ENCODE measurements at places on chromosomes 16 and 17.

- peak; percentile 87 for ATAC-seq
These were observed at the start of gene DUS1L for GRCh38 chr17:82065638-82066303. TSS of gene DUS1L (minus strand) at chr17:82065804. CDS start at chr17:82065059, 745 bp downstream.

GRCh38 chr16:47057630-47057993, 84.1 kb upstream of the DNAJA2 start:
- ATAC-seq = no peak

- no peak for ATAC-seq
These were observed 296.5 kb downstream of the SLC39A11 start for GRCh38 chr17:72795941-72796340.

DNA sequence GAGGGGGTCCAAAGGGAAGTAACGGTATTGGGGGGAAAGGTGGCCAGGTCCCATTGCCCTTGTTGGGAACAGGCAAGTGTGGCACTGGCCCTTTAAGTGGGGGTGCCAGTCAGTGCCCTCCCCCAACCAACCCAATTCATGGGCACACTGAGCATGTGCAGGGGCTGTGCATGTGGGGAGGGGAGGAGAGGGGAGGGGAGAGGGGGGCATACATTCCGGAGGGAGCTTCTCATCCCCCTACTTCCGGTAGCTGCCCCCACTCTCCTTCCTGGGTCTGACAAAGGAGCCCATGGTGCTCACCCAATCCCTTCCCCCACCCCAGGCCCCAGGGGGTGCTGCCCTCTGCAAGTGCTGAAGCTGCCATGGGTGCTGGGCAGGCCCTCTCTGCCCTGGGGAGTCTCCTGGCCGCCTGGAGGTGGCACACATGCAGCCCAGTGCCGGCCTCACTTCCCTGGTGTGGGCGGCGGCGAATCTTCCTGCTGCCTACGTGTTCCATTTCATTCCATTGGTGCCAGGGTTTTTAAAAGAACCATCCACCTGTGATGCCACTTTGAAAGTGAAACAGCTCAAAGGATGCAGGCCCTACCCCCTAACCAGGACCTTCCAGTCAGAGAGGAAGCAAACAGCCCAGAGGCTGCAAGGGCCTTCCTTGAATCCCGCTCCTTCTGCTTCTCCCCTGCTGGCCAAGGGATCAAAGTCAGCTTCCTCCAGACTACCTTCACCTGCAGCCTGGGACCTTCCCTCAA, 11.0 kb downstream of the HEXIM2 start:
- peak; percentile 80 for ATAC-seq

GRCh38 chr17:81891303-81891552, 158 bp downstream of the ALYREF start:
- peak; percentile 28 for ATAC-seq

DNA sequence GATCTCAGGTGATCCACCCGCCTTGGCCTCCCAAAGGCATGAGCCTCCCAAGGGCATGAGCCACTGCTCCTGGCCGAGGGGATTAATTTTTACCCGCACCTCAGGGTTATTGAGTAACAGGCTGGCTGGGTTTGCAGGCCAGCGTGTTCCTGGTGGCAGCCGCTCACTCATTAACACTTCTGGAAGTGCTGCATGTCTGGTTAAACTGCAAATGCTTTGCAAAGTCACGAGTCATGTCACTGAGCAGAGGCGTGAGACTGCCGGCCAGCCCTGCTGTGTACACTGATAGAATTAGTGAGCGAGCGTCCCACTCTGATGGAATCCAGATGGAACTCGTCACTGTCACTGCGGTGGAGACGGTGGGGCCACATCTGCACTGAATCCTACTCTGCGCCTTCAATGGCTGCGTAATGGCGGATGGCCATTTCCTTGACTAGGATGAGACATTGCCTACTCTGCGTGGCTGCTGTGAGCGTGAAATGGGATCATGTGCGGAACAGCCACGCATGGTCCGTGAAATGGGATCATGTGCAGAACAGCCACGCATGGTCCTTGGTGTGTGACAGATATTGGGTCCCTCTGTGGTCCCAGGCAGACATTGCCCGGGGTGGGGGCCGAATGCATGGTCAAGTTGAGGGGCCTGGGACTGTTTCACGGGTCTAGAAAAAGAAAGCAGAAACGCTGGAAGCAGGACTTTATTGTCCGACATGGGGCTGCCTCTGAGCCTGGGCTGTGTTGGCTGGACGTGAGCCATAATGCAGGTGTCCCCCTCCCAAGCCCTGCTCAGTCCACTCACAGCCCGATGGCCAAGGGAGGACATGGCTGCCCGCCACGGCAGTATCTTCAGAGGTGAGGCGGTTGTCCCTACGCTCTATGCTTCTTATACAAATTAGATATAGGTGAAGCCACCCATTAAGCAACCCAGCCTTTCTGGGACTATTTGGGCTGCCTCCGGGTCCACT, 740 bp upstream of the SLC5A10 start:
- ATAC-seq = no peak

DNA sequence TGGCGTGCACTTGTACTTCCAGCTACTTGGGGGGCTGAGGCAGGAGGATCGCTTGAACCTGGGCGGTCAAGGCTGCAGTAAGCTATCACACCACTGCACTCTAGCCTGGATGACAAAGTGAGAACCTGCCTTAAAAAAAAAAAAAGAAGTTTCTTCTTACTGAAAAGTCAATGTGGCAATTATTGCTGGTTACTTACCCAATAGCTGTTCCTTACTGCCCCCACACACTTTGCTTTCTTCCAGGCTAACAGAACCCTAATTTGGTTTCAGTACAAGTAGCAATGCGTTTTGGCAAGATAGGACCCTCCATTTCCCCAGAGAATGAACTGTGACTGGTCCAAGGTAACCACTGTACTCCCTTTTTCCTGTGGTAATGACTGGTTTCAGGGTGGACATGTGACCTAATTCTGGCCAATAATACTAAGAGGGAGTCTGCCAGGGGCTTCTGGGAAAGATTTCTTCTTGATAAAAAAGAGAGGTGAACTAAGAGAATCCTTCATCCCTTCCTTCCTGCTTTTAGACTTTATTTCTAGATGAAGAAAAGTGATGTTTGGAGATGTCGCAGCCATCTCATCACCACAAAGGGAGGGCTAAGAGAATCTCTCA, 58.8 kb upstream of the MSI2 start:
- no peak for ATAC-seq

DNA sequence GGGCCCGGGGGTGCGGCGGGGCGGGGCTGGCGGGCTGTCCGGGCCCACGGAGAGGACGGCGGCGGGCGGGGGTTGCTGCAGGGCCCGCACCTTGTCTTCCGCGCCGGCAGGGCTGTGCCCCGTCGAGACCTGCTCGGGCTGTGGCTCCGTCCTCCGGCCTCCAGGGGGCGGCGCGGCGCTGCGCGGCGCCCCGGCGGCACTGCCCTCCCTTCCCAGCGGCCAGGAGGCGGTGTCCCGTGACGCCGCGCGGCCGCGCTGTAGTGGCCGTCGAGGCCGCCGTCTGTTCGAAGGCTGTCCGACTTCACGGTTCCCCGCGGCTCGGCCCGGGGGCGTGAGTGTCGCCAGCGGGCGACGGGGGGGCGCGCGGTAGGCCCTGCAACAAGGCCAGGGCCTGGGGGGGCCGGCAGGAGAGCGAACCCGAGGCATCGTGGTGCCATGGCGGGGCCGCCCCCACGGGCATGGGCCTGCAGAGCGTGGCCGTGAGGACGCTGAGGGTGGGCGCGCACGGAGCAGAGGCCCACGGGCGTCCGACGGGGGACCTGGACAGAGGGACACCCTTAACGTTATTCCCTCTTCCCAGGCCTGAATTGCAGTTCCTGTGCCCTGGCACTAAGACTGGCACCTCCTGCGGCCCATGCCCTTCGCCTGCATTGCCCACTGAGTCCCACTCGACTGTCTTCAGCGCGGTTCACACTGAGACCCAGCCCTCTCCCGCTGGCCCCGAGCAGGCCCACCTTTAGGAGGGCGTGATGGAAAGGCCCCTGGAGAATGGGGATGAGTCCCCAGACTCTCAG, at the start of gene PLEKHG4:
PLEKHG4 (plus strand) TSS at position 237 of the 794 bp plus-strand sequence; CDS start at position 750, 513 bp downstream.
- peak; percentile 89 for ATAC-seq

GRCh38 chr16:12252616-12253015, 276.1 kb downstream of the SNX29 start:
- no peak for ATAC-seq

DNA sequence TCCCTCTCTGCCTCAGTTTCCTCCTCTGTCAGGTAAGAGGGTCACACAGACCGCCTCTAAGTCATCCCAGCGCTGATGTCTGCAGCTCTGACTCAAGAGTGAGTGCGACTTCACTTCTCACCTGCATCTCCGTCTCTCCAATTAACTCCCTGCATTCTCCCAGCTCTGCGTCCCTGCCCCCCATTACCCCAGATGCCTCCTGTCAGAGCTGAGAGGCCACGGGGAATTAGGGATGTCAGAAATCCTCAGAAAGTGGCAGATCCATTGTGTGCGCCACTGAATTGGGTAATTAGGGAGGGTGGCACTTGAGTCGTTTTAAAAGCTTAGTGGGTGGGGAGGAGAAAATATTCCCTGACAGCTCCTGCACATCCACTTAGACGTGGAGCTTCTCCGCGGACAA, 885.4 kb upstream of the EEF2KMT start:
- no peak for ATAC-seq

DNA sequence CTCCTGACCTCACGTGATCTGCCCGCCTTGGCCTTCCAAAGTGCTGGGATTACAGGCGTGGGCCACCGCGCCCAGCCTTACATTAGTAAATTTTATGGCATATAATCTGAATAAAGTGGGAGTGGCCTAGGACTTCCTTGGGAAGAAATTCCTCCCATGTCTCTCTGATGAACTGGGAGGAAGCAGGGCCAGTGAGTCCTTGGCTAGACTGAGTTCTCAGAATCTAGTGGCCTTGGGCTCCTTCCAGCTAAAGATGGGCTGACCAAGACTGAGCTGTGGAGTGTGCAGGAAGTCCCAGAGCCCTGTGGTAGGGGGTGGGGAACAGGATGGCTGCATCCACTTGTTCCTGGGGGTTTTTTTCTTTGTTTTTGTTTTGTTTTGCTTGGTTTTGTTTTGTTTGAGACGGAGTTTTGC, 10.0 kb upstream of the NAGLU start:
- ATAC-seq = no peak

DNA sequence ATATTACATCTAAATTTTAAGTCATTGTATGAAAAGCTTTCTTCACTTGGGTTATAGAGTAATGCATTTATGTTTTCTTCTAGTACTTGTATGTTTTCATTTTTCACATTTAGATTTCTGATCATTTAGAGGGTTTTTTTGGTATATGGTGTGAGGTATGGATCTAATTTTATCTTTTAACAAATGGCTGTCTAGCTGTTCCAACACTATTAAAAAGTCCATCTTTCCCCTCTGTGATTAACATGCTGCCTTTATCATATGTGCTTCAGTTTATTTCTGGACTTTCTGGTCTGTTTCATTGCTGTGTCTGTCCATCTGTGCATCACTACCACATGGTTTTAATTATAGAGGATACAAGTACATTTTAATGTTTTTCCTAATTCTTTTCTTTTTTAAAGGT, 163.8 kb downstream of the MYO1D start:
- ATAC-seq = no peak

DNA sequence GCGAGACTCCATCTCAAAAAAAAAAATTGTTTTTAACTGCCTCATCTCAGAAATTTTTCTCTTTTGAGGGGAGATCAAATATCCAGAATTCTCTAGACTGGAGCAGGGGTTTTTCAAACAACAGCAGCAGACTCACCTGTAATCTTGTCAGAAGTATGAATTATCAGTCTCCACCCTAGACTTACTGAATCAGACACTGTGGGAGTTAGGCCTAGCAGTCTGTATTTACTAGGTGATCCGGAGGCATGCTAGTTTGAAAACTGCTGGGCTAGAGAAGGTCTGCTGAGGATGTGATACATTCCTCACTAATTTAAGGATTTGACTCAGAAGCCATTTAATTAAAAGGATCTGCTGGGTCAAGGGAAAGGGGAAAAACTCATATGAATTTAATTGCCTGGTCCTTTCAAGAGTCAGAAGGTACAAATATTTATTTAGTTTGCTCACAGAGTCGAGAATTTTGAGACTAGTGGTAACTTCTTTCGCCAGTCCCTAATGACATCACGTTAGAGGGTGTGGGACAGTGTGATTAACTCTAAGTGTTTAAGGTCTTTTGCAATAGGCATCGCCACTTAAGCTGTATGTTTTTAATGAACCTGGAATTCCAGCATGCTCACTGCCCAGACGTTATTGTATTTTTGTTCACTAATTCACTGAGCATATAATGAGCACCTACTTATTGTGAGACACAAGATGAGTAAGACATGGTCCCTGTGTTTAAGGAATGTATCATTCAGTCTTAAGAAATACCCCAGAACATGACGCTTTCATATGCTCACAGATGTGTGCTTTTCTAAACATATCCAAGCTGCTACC, 14.2 kb downstream of the ATP6V0A1 start:
- no peak for ATAC-seq

GRCh38 chr17:75115555-75115954, 5.8 kb downstream of the ARMC7 start:
- no peak for ATAC-seq

GRCh38 chr16:66569131-66569530, 2.9 kb downstream of the CMTM1 start:
- no peak for ATAC-seq

- no peak for ATAC-seq
These were observed 70.7 kb downstream of the RPTOR start for GRCh38 chr17:80615376-80615775.

DNA sequence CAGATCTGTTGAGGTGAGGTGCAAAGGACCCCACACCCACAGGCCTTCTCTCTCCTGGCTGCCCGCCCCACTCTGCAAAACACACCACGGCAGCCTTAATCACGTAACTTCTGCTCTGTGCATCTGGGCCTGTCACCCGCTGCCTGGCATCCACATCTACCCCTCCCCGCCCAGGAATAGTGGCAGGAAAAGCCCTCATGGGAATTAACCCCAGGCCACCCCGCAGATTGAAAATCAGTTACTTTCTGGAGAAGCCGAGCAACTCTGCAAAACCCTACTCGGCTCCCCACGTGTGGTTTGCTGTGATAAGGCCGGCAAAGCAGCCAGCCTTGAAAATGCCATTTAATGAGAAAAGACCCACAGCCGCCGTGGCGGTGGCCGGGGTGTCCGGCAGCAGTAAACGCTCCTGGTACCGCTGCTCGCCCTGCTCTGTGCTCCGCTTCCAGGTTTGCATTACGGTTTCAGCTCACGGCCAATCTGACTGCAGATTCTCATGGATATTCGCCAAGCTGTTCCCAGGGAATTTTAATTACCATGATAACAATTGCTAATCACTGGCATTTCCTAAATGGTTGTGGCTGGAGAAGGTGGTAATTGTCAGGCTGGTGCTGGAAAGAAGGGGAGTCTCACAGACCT, 78.0 kb upstream of the DOC2B start:
- ATAC-seq = no peak

DNA sequence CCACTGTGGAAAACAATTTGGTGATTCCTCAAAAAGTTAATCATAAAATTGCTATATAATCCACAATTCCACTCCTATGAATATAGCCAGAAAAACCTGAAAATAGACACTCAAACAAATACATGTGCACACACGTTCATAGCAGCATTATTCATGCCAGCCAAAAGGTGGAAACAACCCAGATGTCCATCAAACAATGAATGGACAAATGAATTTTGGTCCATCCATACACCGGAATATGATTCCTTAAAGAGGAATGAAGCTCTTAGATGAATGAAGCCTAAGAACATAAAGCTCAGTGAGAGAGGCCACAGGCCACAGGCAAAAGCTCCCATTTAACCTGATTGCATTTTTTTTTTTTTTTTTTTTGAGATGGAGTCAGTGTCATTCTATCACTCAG, 114.6 kb upstream of the TNRC6C start:
- ATAC-seq = no peak
